ENCODE measurements at places on chromosomes 7 and 10.
A peak's percentile ranks its signal among the peaks of the same experiment; 100 is the strongest.

DNA sequence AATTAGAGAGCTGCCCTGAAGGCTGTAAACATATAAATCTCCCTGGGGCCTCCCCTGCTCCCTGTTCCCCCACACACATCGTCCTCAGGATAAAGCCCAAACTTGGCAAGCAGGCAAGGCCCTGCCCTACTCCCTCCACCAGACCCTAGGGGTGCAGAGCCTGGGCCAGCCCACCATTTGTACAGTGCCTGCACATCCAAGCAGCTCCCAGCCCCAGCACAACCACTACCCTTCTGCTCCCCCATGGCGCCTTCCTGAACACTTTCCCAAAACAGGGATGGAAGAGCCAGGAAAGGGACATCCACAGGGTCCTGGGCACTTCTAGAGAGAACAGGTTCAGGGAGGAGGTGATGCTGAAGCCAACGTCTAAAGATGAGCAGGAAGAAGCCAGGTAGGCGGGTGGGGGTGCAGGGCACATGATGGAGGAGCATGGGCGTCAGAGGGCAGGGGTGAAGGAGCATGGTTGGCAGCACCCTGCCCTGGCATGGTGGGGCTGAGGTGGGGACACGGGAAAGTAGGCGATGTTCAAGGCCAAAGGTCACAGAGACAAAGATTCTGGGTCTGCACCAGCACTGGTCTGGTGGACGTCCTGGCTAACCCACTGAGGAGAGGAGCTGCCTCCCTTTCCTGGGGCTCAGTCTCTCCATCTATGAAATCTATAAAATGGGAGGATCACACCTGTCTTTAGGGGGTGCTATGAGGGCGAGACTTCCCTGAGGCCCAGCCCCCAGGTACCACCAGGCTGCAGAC lies 140.6 kb downstream of the ARHGAP22 start:
- no peak for DNase-seq

GRCh38 chr7:77800158-77800557 lies 1.6 kb downstream of the PHTF2 start:
- peak; percentile 65 for DNase-seq

GRCh38 chr7:149199234-149199995 lies 4.1 kb downstream of the ZNF282 start:
- DNase-seq = no peak

- peak; percentile 51 for DNase-seq
Observed at GRCh38 chr10:119655566-119656001, 4.4 kb downstream of the BAG3 start.

Measured in hematopoietic multipotent progenitor cell treated with erythropoietin and hydrocortisone succinate and interleukin-3 and kit ligand, for 8 days (in vitro differentiated cells).